Activated naive CD8-positive, alpha-beta T cell treated with anti-CD3 and anti-CD28 coated beads for 36 hours (primary cell): ENCODE measurements at places on chromosomes 5 and 9. TPM values are rescaled to one million over a fixed set of nuclear protein-coding genes. Genes with fewer than 3 reads are reported as not detected.

Gene CFAP157
- total RNA-seq = not detected

GRCh38 chr5:39533749-39534148, 109.0 kb upstream of the DAB2 start:
- no peak for DNase-seq

Gene TSLP
- 0.99 TPM for total RNA-seq

GRCh38 chr5:112742424-112742823, 4.7 kb downstream of the APC start:
- DNase-seq = no peak

- no peak for DNase-seq
Measured at GRCh38 chr9:17490110-17490509, 88.8 kb upstream of the SH3GL2 start.

Gene ORM2
- not detected for total RNA-seq

DNA sequence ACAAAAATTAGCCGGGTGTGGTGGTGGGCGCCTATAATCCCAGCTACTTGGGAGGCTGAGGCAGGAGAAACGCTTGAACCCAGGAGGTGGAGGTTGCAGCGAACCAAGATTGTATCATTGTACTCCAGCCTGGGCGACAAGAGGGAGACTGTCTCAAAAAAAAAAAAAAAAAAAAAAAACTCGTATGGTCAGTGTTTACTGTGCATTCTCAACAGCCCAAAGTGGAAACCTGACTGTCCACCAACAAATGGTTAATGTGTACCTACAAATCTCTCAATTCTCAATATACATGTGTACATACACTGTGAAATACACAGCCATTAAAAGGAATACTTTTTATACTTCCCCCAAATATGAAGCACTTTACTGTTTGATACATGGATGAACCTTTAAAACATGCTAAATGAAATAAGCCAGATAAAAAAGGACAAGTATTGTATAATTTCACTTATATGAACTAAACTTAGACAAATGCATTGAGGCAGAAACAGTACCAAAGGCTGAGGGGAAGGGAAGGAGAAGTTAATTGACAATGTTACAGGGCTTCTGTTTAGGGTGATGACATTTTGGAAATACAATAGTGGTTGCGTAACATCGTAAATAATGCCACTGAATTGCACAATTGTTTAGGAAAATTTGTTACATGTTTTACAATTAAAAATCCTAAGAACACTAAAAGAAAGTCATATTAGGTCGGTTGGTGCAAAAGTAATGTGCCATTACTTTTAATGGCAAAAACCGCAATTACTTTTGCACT, 16.5 kb downstream of the DNAJA1 start:
- no peak for DNase-seq
